CD4-positive, alpha-beta T cell treated with Interleukin-1 beta for 1 hour (primary cell): ENCODE measurements at places on chromosomes 6 and 20.

DNA sequence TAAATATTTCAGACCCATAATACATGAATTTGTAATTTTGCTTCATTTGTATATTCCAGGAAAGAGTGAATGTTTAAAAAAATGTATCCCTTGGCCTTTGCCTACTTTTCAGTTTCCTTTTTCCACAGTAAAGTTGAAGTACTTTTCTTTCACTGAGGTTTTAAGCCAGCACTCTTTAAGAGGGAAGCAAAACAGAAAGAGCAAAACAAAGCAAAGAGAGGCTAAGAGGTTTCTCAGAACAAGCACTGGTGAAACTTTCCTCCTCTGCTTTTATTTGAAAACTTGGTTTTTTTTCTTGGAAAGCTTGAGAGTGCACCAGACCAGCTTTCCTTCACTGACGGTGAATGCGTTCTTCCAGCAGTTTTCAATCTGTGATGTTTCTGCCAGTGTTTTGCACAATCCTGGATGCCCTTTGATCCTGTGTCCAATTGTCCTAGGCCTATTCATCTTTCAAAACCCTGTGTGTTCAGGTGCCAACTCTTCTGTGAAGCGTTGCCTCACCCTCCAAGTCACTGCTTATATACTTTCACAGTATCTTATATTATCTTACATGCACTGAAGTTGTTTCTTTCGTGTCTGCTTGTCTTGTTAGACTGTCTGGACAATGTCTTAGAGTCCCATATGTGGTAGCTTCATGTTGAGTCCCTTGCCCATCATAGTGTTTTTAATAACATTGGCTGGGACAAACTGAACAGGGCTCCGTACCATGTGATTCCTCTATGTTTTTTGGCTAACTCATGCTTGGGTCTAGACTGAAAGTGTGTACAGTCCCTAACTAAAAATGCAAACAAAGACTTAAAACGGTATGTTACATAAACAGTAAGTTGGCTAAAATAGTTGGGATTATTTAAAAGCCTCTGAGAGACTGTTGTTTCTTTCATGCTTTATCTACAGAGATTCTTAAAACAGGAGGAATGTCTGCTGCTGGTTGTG is 1.9 kb downstream of the RNF217 start:
- DNase-seq = no peak

- no peak for DNase-seq
Measured at GRCh38 chr20:32582659-32583580, 2.2 kb downstream of the NOL4L start.

DNA sequence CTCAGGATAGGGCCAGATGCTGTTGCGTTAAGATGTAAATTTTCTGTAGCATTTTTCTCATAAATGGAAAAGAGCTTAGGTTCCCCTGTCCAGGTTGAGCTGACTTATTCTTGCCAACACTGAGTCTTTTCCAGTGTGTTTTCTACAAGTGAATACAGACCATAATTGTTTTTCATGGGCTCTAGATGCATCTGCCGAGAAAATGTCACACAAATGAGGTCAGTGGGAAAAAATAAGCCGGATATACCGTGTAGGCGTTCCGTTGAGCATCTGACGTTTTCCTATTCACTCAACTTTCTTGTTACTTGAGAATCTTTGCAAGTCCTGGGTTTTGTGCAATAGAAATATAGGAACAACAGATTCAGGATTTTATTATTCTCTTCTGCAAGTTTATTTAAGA is 582.9 kb upstream of the CDH4 start:
- no peak for DNase-seq

GRCh38 chr6:106637717-106638341 is 8.5 kb downstream of the QRSL1 start:
- DNase-seq = no peak

DNA sequence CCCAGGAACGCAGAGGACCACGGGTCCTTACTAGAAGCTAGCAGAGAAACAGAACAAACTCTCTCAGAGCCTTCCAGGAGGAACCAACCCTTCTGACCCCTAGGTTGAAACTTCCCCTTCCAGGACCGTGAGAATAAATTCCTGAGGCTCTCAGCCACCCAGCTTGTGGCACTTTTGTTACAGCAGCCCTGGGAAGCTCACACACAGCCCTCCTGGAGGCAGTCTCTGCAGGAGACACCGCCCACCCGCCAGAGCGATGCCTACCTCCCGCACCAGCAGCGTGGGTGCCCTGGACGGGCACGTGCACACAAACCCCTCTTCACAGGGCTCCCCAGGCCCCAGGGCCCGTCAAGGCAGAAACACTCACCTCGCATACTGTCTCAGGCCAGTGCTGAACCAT is 4.2 kb downstream of the RNASET2 start:
- no peak for DNase-seq

GRCh38 chr20:20276811-20277530 is 90.9 kb upstream of the INSM1 start:
- DNase-seq = no peak

DNA sequence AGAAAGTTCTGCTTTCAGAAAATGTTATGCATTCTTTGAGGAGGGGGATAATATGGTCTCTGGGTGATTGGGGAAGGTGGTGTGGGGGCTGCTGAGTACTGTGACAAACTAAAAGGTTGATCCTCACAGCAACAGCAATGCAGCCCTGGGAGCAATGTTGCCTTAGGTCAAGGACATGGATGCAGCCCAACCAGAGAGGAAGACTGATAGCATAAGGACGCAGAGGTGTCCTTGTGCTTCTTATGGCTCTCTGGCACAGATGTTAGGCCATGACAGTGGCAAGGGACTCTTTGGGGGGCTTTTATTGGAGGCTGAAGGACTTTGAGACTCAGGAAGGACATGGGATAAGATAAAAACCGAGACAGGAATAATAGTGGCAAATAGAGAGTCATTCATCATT is 186.2 kb upstream of the PHACTR1 start:
- DNase-seq = no peak

GRCh38 chr20:49344975-49345374 is 67.1 kb upstream of the ZNFX1 start:
- DNase-seq = no peak

GRCh38 chr6:83708970-83709747 is at the start of gene SNAP91:
SNAP91 (minus strand) TSS chr6:83709101; CDS start chr6:83707927, 1,174 bp downstream.
- no peak for DNase-seq

- no peak for DNase-seq
Measured at GRCh38 chr6:22145823-22146677, 150.8 kb downstream of the PRL start.

DNA sequence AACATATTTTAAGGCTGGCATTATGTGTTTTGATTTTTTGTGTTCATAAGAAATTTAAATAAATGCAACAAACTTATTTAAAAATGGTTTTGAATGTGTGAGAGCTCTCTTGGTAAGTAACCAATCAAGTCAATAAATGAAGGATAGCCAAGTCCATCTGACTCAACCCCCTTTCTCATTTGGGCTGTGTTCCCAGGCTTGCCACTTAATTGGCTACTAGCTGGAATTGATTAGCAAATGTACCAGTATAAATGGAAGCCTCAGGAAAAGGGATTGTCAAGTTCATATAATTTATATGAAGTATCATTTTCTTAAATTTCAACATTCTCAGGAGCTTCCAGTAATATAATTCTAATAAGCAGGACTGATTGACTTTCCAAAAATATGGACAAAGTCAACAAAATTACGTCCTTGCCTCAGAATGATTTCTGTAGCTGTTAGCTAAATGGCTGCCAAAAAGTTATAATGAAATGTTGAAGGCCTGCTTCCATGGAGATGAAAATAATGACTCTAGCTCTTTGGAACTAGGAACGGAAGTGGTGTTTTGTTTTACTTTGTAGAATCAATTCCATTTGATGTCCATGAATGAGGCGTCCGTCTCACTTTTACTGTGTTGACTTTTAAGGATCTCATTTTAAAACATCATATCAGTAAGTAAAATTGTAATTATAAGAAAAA is 614.9 kb downstream of the CDH26 start:
- DNase-seq = no peak

DNA sequence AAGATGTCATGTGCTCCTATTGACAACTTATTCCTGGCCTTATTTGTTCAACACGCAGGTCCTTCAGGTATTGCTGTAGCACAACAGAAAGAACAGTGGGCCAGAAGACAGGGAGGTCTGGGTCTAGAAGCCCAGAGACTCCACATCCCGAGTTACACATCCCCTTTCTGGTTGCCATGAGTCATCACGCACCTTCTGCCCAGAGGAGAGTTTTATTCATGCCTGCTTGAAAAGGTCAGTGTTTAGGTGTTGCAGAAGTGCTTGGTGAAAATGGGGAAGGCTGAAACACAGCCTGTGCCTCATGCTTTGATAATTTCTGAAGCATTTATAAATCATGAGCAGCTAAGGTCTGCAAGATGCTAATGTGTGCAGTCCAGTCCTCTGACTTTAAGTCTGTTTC is 256.4 kb downstream of the GMPR start:
- DNase-seq = no peak

- DNase-seq = peak; percentile 27
Measured at GRCh38 chr6:13303668-13304017, 24.7 kb downstream of the TBC1D7 start.

- no peak for DNase-seq
Measured at GRCh38 chr20:45174434-45175364, at the start of gene PI3. PI3 (plus strand) TSS chr20:45174902; CDS start chr20:45174923, 21 bp downstream.

DNA sequence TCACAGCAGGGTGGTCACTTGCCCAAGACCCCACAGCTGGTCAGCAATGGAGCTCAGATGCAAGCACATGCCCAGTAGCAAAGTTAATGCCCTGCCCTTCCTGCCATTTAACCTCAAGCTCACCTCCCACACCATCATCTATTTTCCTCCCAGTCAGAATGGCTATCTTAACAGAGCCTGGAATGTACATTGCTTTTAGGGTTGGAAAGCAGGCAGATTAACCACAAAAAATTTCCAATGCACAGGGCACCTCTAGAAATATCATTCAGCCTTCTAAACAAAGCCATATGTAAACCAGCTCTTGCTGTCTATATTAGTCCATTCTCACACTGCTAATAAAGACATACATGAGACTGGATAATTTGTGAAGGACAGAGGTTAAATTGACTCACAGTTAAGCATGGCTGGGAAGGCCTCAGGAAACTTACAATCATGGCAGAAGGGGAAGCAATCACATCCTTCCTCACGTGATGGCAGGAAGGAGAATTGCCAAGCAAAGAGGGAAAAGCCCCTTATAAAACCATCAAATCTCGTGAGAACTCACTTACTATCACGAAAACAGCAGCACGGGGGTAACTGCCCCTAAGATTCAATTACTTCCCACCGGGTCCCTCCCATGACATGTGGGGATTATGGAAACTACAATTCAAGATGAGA is 106.9 kb downstream of the FYN start:
- no peak for DNase-seq

DNA sequence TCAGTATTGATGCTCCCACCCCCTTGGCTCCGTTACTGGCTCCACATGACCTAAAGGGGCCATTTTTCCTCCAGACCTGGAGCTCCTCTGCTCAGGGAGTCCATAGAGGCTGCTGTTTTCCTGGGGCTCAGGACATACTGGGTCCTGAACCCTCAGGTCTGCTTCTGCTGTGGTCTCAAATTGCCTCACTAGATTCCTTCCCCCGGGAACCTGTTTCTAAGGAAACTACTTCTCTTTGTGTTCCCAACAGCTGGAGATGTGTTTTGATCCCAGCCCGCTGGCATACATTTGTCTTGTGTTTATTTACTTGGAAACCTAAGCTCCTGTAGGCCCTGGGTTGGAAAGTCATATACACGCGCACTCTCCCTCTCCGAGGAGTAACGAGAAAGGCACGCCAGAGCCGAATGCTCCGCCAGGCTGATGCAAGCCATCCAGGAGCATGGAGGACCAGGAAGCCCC is 222.8 kb downstream of the UST start:
- DNase-seq = no peak

DNA sequence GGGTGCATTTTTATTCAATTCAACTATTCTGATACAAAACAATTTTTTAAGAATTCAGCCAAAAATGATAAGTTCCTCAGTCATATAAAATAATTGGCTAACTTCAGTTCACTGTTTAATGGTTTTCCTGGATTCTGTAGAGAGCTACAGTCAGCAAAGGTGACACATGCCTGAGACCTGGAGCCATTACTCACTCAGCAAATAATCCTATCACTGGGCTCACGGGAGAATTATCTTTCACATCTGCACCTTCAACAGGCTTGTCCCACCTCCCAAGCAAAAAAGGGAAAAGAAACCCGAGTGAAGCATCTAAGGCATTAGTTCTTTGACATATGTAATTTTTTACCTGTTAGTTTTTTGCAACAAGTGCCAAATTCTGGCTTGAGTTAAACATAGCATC is 34.9 kb upstream of the FOXA2 start:
- no peak for DNase-seq

DNA sequence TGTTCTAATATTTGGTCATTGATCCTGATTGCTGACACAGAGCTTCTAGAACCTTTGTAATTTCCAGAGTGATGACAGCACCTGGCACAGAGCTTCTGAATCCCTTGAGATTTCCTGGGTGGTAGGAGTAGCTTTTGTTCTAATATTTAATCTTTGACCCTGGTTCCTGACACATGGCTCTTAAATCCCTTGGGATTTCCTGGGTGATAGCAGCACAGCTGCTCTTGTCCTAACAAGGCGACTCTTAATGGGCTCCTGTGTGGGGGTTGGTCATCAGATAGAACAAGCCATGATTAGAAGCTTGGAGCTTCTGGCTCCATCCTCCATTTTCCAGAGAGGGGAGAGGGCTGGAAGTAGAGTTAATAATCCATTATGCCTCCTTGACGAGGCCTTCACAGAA is 18.4 kb downstream of the GMPR start:
- DNase-seq = no peak

DNA sequence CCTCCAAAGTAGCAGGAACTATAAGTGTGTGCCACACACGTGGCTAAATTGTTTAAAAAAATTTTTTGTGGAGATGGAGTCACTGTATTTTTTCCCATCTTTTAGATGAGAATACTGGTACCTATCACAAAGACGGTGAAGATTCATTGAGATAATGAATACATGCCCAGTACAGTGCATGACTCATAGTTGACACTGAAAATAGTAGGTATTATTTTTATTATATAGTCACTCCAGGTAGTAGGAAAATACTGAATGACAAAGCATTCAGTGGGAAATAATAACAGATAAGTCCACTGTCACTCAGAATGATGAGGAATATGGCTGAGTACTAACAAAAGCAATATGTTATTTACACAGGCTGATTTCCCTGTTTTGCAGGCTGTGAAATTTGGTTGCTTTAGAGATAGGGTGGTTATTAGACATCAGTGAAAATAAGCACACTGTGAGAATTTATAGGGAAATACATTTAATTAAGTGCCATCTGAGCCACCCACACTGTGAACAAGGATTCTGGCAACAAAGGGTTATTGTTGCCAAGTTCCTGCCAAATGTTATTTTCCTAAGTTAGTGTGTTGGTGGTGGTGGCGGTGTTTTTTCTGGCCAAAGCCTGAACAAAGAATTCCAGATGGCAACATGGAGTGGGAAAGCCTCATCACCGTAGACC is 129.8 kb upstream of the FOXQ1 start:
- DNase-seq = no peak

- no peak for DNase-seq
Measured at GRCh38 chr6:128630213-128630612, 109.8 kb upstream of the PTPRK start.

GRCh38 chr6:134707342-134708031 is 242.4 kb downstream of the ALDH8A1 start:
- DNase-seq = no peak

- peak; percentile 5 for DNase-seq
Measured at GRCh38 chr6:25866011-25866410, 8.0 kb downstream of the SLC17A3 start.

GRCh38 chr20:10662661-10663458 is 10.9 kb downstream of the JAG1 start:
- DNase-seq = no peak
